Activated CD4-positive, CD25-positive, alpha-beta regulatory T cell treated with anti-CD3 and anti-CD28 coated beads, Interleukin-2, amount 50 U/mL, for 24 hours (primary cell): ENCODE measurements at places on chromosomes 1 and 21.

GRCh38 chr1:228297822-228298221, 90.0 kb downstream of the OBSCN start:
- ATAC-seq, result no peak

DNA sequence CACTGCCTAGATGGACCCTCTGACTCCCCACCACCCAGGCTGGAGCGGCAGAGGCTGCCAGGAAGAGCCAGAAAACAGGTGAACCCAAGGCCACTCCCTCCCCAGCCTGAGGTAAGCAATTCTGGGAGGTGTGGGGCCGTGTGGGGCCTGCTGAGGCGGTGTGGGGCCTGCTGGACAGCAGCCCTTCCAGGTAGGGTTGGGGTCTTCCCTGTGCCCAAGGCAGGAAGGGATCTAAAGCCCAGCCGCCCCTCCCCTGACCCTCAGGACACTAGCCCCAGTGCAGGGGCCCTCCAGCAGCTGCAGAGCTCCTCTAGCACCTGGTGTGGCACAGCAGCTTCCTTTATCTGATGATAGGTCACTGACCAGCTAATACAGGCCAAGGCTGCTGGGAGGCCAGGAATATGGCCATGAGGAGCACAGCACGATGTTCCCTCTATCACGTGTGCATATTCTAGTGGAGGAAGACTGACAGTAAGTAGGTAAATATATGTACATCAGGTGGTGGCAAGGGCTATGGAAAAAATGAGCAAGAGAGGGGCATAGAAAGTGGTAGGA, 86.9 kb downstream of the IER5 start:
- no peak for ATAC-seq

DNA sequence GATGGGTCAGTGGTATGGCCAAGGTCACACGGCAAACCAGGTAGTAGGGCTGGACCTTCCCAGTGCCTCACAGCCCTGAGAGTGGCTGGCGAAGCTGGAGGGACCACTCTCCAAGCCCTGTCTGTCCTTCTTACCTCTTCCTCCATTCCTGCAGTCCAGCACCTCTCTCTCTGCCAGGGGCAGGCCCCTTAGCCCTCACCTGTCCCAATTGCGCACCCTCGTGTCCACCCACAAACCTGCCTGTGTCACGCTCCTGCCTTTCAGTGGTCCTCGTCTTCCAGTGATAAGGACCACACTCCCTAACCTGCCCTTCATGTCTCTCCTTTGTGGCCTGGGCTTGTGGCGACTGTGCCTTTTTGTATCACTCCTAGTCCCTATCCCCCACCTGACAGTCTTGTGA, 3.4 kb downstream of the PODN start:
- ATAC-seq, result no peak

DNA sequence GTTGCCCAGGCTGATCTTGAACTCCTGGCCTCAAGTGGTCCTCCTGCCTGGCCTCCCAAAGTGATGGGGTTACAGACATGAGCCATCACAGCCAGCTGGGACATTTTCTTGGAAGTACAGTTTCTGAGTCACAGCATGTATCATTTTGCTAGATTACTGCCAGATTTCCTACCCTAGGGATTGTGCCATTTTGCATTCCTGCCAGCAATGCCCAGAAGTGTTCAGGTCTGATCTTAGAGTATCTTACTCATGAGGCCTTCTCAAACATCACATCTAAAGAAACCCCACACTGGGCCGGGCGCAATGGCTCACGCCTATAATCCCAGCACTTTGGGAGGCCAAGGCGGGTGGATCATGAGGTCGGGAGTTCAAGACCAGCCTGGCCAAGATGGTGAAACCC, 10.2 kb downstream of the BMP8A start:
- ATAC-seq, result no peak

DNA sequence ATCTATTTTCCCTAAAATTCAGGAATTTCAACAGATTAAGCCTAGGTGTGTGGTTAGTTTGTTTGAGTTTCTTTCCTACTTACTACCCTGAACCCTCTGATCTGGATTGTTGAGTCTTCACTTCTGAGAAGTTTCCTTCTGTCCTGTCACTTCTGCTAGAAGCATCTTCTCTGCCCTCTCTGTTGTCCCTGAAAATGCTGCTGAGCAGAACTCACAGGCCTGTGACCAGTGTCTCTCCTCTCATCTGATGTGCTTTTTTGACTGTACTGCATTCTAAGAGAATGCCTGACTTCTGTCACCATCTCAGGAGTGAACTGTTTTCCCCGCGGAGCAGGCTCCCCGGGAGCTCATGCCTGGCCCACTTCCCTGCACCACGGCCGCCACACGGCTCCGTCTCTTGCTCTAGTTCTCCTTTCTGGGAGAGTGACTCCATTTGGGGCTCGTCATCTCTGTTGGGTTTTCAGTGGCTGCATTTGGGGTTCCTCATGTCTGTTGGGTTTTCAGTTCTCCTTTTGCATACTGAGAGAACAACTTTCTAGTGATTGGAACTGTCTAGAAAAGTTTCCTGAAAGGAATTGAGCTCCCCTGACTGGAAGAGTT, 77.9 kb downstream of the POFUT2 start:
- no peak for ATAC-seq

- ATAC-seq, result no peak
These were observed 149.4 kb downstream of the FAM78B start for GRCh38 chr1:166017395-166017794.

DNA sequence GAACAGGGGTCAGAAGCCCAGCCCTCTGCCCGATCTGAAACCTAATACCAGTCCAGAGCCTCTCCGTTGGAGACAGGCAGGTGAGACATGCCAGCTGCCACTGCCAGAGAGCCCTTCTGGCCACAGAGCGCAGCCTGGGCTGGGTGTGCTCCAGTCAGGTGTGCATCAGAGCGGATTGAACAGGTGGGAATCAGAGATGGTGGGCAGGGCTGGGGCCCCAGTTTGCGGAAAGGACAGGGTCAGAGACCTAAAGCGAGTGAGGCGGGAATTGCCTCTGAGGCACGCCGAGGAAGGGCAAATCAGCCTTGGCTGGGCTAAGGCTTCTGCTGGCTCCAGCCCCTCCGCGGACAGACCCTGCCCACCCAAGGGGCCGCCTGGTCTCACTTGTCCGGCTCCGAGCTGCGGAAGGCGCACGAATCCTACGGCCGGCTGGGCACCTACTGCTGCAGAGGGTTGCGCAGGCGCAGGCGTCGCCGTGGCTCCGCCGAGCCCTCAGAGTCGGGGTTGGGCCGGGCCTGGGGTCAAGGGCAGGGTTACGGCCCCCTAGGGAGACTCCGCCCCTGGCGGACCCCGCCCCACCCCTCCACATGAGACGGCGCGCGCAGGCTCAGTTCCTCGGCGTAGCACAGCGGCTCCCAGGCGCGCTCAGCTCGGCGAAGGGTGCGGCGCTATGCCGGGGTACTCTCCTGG, 10.3 kb downstream of the CPLANE2 start:
- ATAC-seq, result no peak

DNA sequence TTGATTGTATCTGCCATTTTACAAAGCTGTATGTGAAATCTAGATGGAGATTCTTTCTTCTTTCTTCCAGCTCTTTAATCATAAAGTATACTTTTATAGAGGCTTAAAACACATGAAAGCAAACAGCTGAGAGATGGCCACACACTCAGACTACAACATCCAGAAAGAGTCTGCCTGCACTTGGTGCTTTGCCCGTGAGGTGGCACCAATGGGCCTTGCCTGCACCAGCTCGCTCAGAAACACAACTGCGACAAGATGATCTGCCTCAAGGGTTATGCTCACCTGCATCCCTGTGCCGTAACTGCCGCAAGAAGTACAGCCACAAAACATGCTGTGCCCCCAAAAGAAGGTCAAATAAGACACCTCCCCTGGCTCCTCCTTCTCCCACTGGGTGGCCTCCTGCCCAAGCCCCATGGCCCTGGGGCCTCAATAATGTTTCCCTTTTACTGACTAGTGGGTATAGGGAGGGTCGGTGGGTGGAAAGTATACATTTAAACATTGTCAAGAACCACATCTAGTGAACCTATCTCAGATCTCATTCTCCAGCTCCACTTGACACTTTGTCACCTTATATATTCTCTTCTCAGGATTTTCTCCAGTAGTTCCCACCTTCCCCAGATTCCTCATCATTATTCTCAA, 66.7 kb upstream of the ANGPTL3 start:
- ATAC-seq, result no peak

GRCh38 chr1:4690951-4691675, 36.7 kb downstream of the AJAP1 start:
- no peak for ATAC-seq

GRCh38 chr1:155130272-155131006, 2.8 kb downstream of the EFNA1 start:
- no peak for ATAC-seq

GRCh38 chr1:66533804-66534740, at the start of gene SGIP1:
Gene SGIP1 (plus strand): TSS chr1:66534153. CDS start chr1:66534359, 206 bp downstream.
- ATAC-seq, result no peak

- ATAC-seq, result peak; percentile 97
These were observed 5.7 kb upstream of the ZDHHC18 start for GRCh38 chr1:26820784-26821269.

- peak; percentile 97 for ATAC-seq
These were observed 98.9 kb downstream of the DHRS3 start for GRCh38 chr1:12518931-12519692.

GRCh38 chr1:110463725-110464124, 12.8 kb downstream of the PROK1 start:
- no peak for ATAC-seq

GRCh38 chr21:33942426-33942825, 26.8 kb upstream of the ATP5PO start:
- no peak for ATAC-seq

- no peak for ATAC-seq
These were observed 83.0 kb downstream of the MAN1C1 start for GRCh38 chr1:25699500-25700143.

GRCh38 chr1:1989789-1990188, 13.8 kb downstream of the CFAP74 start:
- ATAC-seq, result no peak

DNA sequence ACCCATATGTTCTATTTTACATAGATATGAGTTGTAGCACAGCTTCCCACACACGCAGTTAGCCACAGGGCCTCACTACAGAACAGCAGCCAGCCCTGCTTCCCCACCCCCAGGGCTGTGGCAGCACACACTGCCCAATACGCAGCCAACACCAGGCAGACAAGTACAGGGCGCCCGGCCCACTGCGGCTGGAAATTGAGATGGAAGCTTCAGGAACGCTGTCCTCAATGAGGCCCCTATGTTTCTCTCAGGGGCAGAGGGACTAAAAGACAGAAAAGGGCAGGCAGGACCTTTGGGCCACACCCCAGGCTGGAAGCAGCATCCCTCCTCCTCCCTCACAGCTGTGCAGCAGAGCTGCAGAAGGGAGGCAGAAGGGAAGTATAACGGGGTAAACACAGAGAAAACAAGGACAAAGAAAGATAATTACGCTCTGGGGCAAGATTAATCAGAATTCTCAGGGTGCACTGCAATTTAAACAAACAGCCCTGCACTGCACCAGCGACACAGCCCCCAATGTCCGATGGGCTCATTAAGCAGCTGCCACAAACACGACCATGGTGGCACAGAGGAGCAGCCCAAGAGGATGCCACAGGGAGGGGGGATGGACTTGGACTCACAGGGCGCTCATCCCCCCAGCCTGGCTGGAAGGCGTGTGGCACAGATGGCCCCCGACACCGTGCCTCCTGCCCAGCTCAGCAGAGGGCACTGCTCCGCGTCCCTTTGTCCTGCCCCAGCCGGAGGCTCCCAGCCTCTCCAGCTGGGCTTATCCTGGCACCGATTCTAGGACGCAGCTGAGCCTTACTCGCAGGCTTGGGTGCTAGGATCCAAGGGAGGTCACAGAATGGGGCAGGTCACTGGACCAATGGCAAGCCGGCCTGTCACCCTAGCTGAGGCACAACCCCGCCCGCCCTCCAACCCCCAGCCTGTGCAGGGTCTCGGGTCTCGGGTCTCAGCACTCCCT, 14.2 kb downstream of the WDR4 start:
- no peak for ATAC-seq

DNA sequence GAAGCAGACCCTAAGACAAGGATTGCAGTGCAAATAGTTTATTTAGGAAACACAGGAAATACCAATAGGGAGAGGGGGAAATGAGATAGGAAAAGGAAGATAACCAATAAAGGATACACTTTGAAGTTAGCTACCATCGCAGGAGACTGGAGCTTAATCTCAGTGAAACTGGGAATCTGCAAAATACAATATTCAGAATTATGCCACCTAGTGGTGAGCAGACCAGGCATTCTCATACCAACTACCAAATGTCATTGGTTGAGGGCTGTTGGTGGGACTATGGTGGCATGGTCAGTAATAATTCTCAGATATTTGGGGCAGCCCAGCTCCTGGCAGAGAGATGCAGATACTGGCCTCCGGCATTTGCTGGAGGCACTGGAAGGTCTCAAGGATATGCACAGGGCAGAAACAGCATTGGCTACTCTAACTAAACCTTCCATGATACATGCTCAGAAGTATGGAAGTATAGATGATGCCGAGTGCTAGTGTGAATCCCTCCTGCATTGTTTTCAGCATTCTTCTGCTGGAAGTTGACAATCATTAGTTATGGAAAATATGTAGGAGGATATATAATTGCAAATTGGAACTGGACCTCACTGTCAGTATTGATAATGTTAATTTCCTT, 11.8 kb upstream of the ZFP69B start:
- peak; percentile 27 for ATAC-seq

DNA sequence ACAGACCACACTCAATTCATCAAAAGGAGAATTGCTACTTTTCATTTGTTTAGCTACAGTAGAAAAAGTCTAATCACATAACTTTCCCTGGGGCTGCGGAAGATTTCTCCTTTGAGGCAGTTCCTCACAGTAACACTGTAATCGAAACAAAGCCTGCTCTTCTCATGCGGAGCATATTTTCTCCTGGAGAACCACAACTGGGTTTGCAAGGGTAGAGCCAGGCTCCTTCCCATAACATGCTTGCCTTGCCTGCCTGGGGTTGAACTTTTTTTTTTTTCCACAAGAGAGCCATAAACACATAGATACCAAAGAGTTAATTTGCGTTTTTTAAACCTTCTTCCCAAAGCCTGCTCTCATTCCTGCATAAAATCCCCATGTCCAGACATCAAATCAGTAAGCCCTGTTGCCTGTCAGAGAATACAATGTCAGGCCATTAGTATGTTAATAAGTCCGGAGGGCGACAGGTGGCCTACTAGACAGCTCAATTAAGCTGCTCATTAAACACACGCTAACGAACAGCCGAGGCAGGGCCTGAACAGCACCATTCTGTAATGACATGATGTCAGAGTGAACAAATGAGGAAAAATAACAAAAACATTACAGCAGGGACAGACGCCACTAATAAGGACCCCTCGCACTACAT, 107.1 kb upstream of the OLIG2 start:
- no peak for ATAC-seq

- ATAC-seq, result no peak
These were observed 15.2 kb downstream of the PLA2G2F start for GRCh38 chr1:20154301-20154831.

DNA sequence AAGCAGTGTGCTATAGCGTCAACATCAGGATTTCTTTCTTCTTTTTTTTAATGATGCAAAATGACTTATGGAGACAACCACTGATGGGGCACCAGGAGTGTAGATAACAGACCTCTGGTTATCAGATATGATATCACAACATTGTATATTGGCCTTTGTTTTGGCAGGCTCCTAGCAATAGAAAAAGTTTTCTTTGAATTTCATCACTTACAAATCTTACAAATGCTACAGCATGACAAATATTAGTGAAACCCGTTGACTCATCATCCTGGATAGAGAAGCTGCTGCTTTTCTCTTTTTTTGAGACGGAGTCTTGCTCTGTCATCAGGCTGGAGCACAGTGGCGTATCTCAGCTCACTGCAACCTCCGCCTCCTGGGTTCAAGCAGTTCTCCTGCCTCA, 92.9 kb downstream of the LTN1 start:
- peak; percentile 25 for ATAC-seq
